ENCODE measurements at places on chromosomes 2 and 18.

DNA sequence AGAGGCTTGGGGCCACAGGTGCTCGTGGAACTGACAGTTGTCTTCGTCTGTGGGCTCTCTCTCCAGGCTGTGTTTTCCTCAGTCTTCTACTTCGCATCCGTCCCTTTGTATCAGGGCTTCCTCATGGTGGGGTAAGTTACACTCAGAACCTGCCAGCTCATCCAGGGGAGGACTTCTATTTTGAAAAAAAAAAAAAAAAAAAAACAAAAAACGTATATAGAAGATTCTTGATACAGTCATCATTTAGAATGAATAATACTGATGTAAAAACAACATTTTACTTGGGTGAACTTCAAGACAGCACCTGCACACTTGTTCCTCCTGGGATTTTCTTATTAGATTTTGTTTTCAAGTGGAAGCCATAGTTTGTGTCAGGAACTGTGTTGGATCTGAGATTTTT lies 47.7 kb upstream of the NFATC1 start:
- no peak for DNase-seq

- DNase-seq, result no peak
These were observed 4.8 kb downstream of the CWC22 start for GRCh38 chr2:180002198-180002770.

DNA sequence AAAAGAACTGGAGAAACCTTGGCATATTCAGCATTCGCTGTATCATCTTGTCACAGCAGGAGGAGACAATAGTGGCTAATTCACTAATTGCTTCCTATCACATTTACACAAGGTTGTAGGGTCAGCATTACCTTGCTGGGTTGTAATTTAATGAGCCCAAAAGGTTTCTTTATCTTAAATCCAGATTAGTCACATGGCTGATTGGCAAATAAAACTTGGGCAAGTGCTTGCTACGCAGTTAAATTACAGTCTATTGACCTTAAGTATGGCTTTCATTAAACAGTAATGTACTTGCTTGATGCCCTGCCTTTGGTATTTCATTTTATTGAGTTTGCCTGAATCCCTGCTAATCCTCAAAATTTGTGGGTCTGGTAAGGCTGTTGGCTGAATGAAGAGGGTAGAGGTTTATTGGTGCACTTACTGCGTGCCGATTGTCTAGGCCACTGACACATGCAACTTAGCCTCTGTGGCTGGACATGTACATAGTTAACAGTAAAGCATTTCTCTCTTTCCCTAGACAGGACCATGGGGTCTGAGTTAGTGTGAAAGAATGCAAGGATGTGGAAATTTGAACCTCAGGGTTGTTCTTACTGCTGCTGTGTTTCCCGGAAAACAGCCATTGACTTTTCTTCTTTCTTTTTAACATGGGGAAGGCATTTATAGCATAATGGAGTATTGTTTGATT lies 34.3 kb downstream of the FMNL2 start:
- no peak for DNase-seq

GRCh38 chr2:228023619-228024018 lies 152.2 kb downstream of the DAW1 start:
- no peak for DNase-seq

GRCh38 chr2:11248-11941 lies 34.9 kb downstream of the FAM110C start:
- DNase-seq, result no peak

DNA sequence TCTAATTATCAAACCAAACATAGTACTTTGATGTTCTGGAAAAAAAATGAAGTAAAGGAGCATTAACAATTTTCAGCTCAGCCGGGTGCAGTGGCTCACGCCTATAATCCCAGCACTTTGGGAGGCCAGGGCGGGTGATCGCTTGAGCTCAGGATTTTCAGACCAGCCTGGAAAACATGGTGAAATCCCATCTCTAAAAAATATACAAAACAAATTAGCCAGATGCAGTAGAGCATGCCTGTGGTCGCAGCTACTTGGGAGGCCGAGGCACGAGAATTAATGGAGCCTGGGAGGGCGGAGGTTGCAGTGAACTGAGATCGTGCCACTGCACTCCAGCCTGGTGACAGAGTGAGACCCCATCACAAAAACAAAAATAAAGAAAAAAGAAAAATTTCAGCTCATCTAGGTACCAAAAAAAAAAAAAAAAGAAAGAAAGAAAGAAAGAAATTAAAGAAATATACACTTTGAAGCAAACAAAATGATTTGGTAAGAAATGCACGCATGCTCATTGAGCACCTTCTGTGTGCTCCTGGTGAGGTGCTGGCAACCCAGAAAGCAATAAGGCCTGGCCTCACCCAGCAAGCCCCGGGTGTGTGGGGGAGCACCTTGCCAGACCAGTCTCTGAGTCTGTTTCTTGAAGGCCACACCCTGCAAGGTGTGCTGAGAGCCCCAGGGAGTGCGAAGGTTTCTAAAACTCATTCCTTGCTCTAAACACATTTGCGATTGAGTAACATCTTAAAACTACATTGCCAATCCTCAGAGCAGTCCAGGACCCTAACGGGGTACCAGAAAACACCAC lies 133.5 kb downstream of the TFCP2L1 start:
- DNase-seq, result no peak

DNA sequence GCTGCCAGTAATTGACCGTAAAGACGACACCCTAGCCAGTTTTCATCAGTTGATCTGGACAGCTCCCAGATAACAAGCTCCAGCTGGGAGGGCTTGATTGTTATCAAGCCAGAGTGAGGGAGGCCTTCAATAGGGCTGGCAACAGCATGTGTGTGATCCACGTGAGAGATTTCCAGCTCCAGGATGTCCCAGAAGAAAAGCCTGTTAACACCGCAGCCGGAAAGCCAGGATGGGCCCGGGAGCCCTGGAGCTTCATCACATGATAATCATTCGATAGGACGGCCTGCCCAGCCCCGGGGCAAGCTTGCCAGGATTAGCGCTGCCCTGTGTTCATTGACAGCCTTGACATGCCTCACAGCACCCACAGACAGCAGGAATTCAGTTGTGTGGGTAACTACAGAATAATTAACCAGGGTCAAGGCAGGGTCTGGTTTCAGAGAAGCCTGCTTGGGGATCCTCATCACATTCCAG lies 182.5 kb downstream of the C1D start:
- DNase-seq, result no peak

DNA sequence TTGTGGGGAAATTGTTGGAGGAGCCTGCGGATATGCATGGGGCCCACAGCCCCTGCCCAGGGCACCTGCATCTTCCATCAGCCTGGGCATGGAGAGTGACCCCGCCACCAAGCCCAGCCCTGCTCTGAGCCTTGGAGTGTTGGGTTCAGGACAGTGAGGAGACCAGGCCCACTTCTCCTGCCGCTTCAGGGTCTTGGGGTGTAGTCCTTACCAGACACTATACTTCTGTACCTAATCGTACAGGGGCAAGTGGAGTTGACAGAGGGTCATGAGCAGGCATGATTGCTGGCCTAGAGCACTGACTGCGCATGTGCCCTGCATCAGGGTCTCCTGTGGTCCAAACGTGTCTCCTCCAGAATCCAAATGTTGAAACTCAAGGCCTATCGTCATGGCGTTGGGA lies 108.9 kb upstream of the ZNF236 start:
- no peak for DNase-seq

DNA sequence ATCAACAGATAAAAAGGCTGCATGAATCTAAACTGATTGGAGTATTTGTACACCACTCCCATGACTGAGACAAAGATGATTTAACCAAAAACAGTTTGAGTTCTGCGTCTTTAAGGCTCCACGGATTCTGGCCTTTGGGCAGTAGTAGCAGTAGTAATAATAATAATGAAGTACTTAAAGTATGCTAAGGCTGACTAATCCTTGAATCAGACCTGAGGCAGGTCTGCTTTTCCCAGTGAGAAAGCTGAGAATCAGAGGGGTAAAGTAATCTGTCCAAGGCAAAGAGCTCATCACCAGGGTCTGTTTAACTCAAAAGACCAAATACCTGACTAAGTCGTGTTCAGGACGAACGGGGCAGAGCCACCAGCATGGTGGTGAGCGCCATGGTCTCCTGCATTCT lies 61.4 kb downstream of the ID2 start:
- DNase-seq, result no peak

GRCh38 chr2:180578441-180578840 lies 402.0 kb upstream of the UBE2E3 start:
- no peak for DNase-seq

DNA sequence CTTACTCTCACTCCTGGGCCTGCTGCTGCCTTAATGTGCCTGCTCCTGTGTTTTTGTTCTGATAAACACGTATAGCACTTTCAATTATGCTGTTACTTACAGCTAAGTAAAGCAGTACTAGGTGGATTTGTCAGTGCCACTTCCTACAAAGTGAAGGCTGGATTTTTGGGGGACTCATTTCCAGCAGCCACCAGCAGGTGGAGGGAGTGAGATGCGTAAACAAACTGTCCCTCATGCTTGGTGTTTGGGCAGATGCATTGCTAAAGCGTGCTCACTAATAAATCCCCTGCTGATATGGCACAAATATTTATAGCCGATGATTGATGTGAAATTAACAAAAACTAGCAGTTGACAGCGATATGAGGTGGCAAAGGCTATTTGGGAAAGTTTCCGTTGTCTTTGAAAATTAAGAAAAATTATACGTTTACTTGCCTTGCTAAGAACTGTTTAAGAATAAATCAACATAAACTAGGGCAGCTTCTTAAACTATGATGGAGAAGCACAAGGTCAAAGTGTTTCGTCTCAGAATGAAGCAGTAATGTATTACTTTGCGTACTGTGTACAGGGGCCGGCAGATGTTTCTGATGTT lies 101.7 kb downstream of the AGAP1 start:
- peak; percentile 32 for DNase-seq

DNA sequence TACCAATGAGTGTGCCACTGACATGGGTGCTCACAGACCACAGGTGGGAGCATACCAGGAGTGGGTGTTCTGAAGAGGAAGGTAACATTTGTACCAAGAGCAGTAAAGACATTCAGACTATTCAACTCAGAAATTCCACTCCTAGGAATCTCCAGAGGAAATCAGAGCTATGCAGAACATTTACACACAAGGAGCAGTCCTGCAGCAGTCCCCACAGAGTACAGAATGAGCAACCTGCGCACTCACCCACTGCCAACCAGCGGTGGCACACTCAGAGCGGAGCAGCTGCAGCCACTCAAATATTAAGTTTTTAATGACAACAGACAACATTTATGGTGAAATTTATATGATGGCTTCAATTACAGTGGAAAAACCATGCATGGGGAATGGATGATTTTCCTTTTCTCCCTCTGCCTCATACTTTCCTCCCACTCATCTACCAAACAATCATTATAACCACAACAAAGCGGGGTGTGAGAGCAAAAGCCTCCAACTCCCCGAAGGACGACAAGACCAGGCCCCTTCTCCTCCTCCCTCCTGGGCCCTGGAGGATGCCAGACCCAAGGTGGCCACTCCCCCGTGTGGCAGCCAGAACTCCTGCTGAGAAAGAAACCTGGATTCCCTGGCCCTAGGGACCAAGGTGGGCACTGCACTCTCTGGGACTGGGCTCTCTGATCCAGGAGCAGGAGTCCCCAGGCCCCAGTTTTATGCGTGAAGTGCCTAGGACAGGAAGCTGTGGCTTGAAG lies 5.4 kb downstream of the HS6ST1 start:
- no peak for DNase-seq

DNA sequence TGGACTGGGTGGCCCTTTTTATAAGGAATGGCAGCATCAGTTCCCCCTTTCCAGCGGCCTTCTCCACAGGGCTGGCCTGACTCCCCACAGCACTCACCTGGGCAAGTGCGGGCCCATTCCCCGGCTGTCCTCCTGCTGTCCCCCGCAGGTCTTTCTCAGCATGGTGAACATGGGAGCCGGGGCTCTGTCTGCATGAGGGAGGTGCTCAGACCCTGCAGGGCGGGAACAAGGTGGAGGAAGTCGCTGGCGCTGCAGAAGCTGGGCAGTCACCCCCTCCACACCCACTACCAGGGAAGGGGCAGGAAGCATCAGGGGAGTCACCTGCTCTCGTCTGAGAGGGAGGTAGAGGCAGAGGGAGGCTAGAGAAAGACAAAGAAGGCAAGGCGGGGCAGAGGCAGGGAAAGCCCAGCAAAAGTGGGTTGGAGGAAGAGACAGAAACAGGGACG lies 12.2 kb downstream of the HES6 start:
- no peak for DNase-seq

DNA sequence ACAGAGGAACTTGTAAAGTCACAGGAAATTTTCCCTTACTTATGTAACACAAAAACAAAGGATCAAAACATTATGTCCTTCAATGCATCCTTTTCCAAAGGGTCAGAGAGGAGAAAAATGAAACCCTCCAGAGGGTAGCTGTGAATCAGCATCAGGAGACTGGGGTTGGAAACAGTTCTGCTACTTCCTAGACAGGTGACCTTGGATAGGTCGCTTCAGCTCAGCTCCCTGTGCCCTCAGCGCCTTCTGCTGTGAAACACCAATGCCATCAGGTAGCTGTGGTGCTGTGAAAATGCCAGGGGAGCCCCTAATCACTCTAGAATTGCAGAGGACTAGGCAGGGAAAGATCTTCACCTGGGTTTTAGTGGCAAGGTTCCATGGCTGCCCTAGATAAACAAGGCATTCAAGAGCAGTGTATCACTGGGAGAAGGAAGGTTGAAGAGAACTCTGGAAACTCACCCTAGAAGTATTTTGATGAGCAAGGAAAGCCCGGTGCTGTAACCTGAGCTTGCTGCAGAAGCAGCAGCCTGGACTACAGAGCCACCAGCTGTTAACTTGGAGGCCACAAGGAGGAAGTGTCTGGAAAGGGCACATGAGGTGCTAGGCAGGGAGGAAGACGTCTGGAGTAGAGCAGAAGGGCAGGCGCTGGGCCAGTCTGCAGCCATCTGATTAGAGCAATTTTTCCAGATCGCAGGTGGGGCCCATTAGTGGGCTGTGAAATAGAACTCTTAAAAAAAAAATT lies 100.7 kb upstream of the MCFD2 start:
- DNase-seq, result no peak

DNA sequence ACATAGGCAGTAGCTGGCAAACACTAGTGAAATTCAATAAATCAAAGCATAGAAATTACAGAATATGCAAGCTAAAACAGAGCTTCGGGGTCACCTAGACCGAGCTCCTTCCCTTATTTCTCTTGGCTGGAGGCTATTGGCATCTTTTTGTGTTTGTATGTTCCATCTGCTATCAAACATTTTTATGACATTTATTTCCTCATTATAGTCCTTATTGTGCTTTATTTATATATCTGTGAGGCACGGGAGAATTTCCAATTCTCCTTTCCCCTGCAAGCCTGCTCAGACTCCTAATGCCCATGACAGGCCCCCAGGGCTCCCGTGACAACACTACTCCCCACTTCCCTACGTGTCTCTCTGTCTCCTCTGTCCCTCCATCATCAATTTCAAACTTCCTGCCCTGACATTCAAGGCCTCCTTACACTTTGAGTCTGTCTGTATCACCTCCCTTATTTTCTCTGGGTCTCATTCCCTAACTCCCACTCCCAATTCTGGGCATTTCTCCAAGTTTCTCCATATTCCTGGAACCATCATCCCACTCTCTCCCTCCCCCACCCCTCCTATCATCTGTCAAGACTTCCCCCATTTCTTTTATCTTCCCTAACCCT lies 316.9 kb downstream of the OSR1 start:
- no peak for DNase-seq

DNA sequence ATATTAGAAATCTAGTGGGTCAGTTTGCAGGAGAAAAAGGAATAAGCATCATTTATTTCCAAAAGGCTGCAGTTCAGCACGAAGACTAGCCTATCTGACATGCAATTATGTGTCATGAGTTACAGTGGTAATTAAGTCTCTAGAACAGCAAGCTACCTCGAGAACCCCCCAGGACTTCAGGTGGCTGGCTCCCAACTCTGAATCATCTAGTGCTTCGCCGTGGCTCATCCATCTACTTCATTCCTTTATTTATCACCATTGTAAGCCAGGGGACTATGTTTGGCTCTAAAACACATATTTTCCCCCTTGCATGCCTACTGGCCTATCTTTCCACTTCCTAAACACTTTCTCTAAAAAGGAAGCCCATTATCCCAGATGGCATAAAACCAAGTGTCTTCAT lies 121.6 kb downstream of the TXNL1 start:
- DNase-seq, result no peak
